ENCODE measurements at places on chromosomes 5 and 9.
A peak's percentile ranks its signal among the peaks of the same experiment; 100 is the strongest.

GRCh38 chr9:32776201-32776600 is 7.1 kb upstream of the TMEM215 start:
- DNase-seq = no peak

DNA sequence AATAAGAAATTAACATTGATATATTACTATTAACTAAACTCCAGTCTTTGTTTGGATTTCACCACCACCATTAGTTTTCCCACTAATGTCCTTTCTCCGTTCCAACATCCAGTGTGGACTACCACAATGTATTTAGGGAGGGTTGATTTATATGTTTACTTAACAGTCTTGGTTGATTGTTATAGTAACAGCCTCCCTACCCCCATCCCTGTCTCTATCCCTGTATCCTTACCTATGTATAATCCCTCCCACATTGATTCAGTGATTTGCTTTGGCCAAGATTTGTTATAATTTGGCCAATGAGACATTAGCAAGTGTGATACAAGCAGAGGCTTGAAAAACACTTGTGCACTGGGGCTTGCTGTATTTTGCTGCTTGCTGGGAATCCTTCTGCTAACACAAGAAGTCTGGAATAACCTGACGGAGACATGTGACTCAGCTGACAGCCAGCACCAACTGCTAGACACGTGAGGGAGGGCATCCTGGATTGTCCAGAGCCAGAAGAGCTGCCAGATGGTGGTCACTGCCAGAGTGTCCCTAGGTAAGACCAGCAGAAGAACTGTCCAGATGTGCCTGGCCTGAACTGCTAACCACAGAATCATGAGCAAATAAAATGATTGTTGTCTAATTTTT is 51.2 kb upstream of the TCF7 start:
- DNase-seq = no peak

- no peak for DNase-seq
Observed at GRCh38 chr5:123710031-123710430, 198.1 kb downstream of the CSNK1G3 start.

- DNase-seq = no peak
Observed at GRCh38 chr9:38699337-38699736, 20.6 kb downstream of the FAM240B start.

DNA sequence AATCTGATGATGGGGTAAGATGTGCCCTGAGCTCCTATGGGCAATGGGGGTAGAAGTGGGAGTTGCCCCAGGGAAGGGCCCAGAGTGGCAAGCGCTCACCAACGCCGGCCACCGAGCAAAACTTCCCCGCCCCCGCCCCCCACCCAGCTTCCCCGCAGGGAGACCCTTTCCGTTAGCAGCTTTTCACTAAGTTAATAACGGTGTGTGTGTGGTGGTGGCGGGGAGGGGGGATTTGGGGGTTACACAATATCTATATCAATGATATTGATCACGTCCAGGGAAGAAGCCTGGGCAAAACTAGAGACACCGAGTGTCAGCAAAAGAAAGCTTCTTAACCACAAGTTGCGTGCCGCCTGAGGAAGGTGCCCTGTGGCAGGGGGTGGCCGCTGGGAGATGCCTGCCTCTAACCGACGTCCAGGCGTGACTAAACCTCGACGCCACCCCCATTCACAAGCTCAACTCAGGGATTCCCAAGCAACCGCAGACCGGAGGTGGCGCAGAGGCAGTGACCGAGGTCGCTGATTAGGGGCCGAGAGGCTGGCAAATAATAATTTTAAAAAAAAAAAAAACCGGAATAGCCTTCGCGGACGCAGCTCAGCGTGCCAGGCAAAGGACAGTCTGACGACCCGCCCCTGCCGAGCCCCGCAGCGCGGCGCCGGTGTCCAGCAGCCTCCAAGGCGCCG is 222.6 kb downstream of the MEF2C start:
- DNase-seq = peak; percentile 39

DNA sequence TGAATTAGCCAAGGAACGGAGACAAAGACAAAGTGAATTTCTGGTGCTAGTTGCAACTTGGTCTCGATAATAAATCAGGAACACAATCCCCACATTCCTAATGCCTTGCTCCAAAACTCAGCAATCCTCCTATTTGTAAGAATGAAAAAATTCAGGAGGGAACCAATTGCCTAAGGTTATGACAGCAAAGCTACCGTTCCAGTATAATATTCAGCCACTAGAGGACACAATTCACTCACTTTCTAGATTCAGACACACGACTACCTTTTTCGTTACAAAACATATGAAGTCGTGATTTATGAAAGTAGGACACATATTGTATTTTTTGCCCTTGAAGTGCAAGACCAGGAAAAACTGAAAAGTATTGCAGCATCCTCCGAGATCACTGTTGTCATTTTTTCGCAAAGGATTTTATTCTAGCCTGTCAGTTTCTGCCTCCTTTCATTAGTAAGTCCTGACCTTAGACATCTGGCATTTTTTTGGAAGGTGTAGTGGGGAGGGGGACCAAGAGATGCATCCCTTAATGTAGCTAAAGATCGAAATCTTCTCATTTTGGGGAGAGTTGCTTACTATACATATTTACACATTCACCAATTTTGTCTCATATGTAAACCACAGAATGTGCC is 133.1 kb downstream of the DOCK8 start:
- peak; percentile 31 for DNase-seq

GRCh38 chr9:9996259-9996658 is 616.5 kb downstream of the PTPRD start:
- no peak for DNase-seq

DNA sequence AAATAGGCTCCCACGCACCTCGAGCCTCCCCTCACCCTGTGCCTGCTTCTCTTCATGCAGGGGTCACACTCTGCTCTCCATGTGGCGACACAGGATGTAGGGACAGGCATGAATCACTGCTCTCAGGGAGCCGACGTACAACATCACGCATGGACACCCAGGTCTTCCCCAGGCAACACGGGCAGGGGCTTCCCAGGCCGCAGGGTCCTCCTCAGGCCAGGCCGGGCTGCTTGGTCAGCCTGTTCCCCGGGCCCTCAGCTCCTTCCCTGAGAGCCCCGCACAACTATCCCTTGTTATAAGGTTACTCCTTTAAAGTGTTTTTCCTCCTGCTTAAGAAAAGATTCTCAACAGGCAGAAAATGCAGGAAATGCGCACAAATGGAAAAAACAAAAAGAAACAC is 1.1 kb downstream of the SLC6A18 start:
- DNase-seq = no peak

DNA sequence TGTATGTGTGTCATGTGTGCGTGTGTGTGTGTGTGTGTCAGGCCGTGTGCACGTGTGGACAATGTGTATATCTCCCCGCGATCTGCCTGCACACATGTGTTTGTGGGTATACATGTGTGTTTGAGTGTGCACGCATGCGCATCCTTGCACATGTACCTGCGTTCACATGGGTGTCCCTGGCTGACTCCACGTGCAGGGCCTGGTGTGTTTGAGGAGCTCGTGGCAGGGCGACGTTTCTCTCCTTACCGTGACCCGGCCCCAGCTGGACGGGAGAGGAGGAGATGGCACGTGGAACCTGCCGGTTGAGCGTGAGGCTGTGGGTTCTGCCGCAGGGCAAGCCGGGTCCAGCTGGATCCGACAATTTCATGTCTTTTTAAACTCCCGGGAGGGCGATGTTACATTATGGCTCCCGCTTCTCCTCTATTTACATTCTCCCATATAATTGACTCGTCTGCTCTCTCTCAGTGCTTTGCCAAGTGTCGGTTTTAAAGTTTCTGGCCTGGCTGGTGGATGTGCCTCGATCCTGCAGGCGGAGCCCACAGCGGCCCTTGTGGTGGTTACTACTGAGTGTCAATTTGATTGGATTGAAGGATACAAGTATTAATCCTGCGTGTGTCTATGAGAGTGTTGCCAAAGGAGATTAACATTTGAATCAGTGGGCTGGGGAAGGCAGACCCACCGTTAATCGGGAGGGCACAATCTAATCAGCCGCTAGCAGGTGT is 5.9 kb downstream of the COL5A1 start:
- DNase-seq = no peak

GRCh38 chr5:40291338-40291737 is 388.4 kb upstream of the PTGER4 start:
- DNase-seq = peak; percentile 76

DNA sequence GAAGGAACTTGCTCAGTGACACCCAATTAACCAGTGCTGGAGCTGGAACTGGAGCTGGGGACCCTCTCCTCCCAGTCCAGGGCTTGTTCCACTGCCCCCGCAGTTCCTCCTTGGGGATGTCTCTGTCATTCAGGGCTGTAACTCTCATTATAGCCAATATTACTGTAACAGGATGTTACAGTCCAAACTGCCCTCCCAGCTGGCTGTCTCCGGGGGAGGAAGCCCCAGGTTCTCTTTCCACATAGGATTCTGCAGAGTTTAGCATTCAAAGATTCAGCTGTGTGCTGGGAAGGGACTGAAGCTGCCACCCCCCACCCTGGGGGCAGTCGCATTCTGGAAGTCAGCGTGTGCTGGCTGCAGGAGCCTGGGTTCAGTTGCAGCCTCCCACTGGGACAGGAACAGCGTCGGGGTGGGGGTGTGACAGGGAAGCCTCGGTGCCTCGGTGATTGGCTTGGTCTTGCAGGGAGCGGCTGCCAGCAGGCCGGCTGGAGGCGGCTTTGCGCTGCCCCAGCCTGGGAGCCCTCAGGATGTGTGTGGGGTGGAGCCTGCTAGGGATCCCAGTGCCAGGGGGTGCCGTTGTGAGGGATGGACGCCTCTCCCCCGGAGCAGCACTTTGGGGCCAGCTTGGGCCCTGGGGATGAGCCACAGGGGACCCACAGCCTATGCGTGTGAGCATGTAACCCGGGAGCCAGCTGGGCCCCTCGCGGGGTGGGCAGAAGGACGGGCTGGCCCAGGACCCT is 101.1 kb downstream of the RGS3 start:
- DNase-seq = peak; percentile 80

All from EL (cell line).